ENCODE measurements at places on chromosomes 3 and 15.

- no peak for DNase-seq
Measured at GRCh38 chr3:12430086-12430485, 54.2 kb upstream of the TSEN2 start.

DNA sequence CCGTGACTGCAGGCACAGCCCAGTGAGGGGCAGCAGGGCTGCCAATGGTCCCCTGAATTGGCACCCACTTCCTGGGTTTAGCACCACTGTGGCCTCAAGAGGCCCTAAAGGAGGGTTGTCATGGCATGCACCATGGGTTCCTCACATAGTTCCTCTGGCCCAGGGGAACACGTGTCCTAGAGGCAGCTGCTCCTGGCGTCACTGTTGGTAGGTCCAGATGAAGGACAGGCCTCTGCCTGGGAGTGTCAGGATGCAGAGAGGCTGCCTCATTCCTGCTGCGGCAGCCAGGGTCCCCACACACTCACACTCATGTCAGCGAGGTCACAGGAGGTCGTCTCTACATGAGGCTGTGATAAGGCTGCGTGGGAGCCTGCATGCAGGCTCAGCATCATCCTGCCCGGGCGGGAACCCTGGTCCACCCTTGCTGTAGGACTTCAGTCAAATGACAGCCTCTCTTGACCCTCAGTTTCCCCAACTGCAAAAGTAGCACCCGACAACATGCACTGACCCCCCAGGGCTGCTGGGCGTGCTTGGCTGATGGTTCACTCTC lies 26.1 kb upstream of the SFMBT1 start:
- no peak for DNase-seq

DNA sequence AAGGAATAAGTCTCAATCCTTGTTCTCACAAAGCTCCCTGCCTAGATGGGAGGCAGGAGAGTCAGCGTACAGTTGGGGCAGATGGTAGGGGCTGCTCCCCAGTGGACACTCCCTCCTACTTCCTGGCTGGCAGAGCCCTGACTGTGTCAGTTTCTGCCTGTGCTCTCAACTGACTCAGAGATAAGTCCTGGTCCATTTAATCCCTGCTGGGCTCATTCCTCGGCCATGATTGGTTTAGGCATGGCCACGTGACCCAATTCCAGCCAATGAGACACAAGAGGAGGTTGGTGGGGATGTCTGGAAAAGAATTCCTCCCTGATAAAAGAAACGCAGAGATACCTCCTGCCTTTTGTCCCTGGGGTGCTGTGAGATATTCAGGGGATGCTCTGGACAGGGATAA lies 118.1 kb upstream of the SLC6A11 start:
- no peak for DNase-seq

DNA sequence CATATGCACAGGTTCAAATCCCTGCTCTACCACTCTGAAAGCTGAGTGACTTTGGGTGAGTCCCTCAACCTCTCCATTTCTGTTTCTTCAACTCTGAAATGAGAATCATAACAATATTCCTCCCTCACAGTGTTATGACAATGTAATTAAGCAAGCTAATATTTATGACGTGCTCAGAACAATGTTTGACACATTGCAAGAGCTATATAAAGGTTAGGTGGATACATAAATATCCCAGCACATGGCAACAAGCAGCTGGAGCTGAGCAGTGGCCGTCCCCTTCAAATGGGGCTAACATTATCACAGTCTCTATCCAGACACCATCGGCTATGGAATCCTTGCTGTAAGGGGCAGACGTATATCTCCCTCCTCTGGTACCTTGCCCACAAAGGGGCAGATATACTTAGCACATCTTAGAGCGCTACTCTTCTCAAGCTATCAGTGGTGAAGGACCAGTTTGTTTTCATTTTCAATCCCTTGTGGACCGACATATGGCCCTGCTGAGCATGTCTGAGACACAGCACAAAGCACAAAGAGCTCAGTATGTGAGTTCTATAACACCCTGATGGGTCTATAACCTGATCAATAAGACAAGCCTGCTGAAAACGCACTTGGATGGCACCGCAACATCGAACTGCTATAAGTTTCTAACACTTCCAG lies 80.9 kb downstream of the PRICKLE2 start:
- no peak for DNase-seq

DNA sequence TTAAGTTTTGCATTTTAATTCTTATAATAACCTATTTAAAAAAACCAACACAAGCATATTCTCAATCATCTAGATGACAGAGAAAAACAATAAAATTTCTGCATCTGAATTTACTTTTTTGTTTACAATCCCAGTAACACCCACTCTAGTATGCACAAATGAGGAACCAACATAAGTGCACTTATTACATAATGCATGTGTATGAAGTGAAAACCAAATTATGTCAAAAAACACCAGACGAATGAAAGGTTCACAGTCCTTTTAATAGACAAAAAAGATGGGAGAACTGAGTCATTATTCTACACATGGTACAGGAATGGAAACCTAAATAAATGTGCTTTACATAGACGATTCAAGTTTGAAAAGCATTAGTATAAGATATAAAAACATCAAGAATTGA lies 91.7 kb downstream of the NR1I2 start:
- DNase-seq = no peak

DNA sequence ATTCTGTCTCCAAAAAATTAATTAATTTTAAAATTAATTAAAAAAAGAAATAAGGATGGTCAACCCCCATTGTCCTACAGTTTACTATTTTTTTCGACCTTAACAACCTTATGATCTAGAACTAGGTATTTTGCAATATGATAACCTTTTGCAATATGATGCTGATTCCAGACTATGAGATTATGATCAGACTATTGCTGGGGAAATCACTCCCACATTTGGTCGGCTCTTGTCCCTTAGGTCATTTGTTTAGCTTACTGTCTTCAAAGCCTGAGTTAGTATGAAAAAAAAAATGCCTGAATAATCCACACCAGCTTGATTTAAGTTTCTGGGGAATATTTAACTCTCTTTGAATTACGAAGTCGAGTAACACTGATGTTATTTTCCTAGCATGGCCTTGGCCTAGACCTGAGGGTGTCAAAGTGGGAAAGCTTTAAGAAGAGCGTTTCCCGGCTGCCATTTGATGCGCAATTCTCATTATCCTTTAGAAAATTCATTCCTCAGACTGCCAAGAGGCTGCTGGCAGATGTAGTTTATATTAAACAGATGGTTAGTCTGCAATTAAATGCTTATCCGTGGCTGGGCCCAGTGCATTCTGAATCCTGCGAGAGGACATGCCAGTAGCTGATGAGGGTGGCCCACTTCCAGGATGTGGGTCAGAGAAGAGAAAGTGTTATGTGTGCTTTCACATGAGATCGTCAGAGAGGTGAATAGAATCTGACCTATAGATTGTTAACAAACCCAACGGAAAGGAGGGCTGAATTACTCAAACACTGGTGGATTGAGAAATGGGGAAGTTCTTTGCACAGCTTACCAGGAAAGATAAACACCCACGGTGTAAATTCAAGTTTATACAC lies 496.0 kb upstream of the THBS1 start:
- no peak for DNase-seq
